Astrocyte of the spinal cord (primary cell): ENCODE measurements at places on chromosomes 4 and X.

GRCh38 chr4:39712819-39713607 is 15.1 kb downstream of the UBE2K start:
- DNase-seq: no peak

DNA sequence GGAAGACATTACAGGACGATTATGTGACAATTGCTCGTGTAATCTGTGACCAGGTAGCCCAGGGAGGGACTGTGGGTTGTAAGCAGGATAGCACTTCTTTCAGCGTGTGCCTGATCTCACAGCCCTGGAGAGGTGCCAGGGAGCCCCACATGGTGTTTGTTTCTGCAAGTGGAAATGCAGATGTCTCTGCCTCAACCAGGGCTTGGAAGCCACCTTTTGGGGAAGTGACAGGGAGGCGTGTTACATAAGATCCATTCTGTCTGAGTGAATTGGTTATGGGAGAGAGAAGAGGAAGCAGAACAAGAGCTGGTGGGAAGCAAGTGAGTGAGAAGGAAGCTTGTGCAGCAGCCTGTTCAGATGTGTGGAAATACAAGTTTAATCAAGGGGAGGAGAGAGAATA is 104.5 kb upstream of the GATB start:
- DNase-seq: no peak

DNA sequence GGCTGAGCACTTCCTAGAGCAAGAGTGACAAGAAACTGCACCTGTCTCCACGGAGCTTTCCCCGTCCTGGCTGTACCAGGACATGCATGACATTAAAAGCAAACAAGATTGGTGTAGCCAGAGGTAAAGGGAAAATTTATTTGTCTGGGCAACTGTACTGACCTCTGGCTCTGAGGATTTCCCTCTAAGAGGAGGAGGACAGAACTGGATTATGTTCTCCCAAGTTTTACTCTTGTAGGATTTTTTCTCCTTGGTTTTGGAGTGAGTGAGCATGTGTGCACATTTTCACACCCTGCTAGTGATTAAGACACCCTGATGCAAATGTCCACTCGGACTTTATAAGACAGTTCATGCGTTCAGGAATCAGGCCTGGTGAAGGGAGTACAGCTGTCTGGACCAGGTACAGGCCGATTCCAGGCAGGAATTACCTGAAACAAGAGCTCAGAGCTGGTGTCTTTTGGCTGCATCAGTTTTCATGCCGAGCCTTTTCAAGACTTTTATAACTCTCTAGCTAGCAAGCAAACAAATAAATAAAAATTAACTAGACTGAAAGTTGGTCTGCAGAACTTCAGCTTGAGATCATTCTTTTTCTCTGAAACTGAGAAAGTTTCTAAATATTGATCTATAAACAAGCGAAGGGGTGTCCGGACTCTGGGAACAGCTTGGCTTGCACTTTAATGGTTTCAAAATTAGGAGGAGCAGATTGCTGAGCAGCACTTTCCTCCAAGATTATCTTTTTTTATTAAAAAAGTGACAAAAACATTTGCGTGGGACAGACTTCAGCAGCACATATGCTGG is 51.3 kb upstream of the SPRY1 start:
- no peak for DNase-seq

DNA sequence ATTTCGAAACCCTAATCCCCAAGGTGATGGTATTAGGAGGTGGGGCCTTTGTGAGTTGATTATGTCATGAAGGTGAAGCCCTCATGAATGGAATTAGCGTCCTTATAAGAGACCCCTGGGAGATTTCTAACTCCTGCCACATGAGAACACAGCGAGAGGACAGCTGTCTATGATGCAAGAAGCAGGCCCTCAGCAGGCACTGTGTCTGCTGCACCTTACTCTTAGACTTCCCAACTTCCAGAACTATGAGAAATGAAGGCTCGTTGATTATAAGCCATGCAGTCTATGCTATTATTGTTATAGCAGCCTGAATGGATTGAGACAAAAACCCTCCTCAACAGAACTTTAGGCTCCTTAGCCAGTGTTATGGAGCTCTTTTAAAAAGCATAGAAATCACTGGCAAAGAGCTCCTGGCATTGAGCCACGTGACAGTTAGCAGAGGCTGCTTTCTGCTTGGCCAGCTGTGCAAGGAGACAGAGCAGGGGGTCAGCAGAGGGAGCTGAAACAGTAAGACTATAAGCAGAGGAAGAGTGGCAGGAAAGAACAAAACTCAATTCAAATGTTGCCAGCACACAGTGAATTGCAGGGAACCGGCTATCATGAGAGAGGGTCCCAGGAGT is 219.2 kb upstream of the FAT1 start:
- peak; percentile 68 for DNase-seq

DNA sequence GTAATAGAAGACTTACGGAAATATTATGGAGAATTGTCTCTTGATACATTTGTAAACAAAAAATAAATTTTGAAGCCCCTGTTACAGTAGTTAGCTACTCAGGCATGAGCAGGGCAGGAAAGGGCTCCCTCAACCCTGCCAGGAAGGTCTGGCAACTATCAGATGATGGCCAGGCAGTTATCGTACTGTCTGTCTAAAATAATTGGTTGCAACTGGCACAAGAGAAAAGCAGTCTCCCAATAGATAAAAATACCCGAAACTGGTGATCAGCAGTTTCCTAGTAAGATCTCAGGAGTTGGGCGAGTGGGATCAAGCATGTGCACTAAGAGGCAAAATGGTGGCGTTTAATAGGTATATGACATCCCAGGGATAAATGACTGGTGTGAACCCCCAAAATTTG is 1336.3 kb downstream of the C4orf33 start:
- no peak for DNase-seq

DNA sequence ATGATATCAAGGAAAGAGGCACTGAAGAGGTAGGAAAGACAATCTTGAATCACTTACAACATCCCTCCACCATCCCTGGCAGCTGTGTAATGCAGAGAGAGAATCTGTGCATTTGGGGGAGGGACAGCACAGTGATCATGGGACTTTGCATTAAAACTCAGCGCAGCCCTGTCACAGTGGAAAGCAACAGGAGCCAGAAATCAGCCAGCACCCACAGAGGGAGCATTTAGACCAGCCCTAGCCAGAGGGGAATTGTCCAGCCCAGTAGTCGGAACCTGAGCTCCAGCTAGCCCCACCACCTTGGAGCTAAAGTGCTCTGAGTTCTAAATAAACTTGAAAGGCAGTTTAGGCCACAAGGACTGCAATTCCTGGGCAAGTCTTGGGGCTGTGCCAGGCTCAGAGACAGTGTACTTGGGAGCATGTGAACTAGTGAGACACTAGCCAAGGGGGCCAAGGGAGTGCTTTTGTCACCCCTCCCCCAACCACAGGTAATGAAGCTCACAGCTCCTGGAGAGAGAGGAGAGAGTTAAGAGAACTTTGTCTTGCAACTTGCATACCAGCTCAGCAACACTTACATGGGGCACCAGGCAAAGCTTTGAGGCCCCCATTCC is 83.9 kb upstream of the FAM241A start:
- DNase-seq: no peak

DNA sequence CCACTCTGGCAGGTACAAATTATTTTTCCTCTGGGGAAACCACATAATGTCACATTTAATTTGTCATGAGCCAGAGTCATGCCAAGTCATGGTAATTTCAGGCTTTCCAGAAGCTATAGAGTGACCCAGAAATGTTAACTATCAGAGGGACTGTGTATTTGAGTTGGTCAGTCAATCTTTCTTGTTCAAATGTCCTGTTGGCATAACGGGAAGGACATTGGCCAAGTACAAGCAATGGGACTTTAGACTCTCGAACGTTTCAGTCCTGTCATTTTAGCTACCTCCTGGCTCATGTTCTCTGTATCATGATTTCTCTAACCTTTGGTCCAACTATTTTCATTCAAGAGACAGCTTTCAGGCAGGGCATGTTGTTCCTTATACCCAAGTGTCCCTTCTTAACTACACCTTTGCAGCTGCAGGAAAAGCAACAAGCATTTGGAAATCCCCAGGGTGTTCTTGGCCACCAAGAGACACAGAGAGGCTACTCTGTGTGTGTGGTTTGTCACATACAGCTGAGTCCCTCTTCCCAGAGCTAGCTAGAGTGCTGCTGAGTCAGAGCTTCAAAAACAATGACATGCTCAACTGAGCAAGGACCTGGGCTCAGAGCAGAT is 142.6 kb downstream of the EGF start:
- DNase-seq: no peak

- no peak for DNase-seq
Observed at GRCh38 chr4:30832639-30833038, 112.5 kb downstream of the PCDH7 start.

GRCh38 chrX:17020356-17020755 is 73.9 kb downstream of the REPS2 start:
- DNase-seq: no peak

DNA sequence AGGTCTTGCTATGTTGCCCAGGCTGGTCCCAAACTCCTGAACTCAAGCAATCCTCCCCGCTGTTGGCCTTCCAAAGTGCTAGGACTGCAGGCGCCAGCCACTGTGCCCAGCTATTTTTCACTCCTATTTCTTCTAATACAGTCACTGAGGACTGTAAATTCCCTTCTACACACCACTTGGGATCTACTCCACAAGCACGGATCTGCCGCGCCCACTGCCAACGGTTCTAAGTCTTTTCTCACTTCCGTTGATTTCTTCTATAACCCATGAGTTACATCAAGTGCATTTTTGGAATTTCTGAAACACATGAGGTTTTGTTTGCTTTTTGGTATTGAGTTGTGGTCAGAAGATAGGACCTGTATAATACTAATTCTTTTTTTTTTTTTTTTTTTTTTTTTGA is 48.6 kb downstream of the FAM53A start:
- DNase-seq: no peak

GRCh38 chrX:45699158-45699557 is 498.5 kb upstream of the DIPK2B start:
- DNase-seq: peak; percentile 24

GRCh38 chrX:16587836-16588235 is 62.1 kb upstream of the S100G start:
- no peak for DNase-seq

GRCh38 chrX:22748093-22748999 is 251.4 kb upstream of the DDX53 start:
- DNase-seq: peak; percentile 39

GRCh38 chrX:9279234-9279544 is 185.7 kb upstream of the TBL1X start:
- peak; percentile 22 for DNase-seq

DNA sequence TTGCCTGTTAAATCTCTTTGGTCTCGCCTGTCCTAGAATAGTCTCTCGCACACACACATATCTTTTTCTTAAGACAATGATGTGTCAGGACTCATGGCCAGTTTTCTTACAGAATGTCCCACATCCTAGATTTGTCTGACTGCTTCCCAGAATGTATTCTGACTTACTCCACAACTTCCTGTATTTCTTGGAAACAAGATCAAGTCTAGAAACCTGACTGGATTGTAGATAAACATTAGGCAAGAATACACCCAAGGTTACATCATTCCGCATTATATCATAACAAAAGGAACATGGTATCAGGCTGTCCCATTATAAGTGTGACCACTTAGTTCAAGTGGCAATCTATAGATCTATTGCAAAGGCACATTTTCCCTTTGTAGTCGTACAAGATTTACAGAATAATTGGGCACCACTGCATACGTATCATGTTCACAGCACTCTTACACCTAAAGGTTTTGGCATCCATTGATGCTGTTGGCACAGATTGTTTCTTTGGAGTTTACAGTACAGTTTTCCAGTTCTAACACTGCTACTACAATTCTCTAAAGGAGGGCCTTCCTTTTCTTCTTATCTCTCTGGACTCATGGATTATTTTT is 56.4 kb downstream of the FBXW7 start:
- peak; percentile 75 for DNase-seq

DNA sequence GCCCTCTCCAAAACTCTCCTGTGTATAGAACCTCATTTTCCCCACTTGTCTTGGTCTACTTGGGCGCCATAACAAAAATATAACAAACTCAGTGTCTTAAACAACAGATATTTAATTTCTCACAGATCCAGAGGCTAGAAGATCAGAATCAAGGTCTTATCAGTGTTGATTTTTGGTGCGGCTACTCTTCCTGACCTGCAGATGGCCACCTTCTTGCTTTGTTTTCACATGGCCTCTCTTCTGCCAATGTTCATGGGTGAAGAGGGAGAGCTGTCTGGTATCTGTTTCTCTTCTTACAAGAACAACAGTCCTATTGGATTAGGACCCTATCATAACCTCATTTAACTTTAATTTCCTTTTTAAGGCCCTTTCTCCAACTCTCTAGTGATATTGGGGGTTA is 177.3 kb downstream of the PABPC4L start:
- no peak for DNase-seq

- no peak for DNase-seq
Observed at GRCh38 chr4:96786306-96786705, 946.4 kb downstream of the PDHA2 start.

DNA sequence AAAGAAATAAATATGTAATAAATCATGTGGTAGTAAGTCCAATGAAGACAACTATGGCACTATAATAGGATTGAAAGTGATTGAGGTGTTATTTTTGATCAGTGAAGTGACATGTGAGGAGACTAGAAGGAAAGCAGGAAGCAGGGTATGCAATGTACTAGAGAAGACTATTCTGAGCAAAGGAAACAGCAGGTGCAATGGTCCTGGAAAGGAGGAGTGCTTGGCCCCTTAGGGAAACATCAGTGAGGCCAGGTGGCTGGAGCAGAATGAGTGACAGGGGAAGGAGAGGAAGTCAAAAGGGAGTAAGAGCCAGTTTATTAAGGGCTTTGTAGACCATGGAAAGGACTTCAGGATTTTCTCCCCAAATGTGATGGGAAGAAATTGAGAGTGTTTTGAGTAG is 207.6 kb upstream of the HCCS start:
- DNase-seq: no peak

GRCh38 chr4:145618932-145619638 is at the start of gene MMAA:
Gene MMAA, plus strand, starts transcription at chr4:145619385. Its CDS starts 19,755 bp downstream, at chr4:145639140.
- DNase-seq: peak; percentile 92

- no peak for DNase-seq
Observed at GRCh38 chr4:175447016-175447415, 365.0 kb downstream of the GPM6A start.

- DNase-seq: peak; percentile 81
Observed at GRCh38 chr4:7813674-7814073, 126.0 kb downstream of the AFAP1 start.

DNA sequence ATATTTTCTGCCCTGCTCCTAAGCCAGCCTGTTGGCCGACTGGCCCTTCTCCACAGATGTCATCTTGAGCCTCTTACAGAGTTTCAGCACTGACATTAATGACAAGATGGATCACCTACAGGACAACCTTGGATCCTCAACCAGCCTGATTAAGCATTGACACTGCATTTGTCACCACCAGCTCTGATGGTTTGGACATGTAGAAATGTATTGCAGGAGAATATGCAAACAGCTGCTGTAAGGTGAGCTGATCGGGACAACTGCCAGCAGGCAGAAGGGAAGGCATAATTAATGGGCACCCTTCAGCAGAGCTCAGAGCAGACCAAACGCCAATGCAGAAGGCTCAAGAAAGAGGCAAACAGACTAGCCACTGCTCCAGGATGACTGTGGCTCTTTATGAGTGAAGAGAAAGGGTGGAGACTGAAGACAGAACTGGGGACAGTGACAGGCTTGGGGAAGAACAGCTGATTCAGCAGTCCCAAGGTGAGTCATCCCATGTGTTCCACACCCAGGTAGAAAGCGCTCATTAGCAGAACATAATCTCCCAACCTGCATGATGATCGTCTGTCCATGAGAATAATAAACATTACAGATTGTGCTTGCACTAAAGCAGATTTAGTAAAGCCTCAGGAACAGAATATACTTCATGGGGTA is 6.7 kb downstream of the CORIN start:
- DNase-seq: no peak
